ENCODE measurements at places on chromosomes 1 and 21. TPM values are rescaled to one million over a fixed set of nuclear protein-coding genes. Genes with fewer than 3 reads are reported as not detected.

The ACAP3 gene
- 15.5 TPM for total RNA-seq

The S100A16 gene
- total RNA-seq, result 326 TPM

The CFHR3 gene
- total RNA-seq, result not detected

The CCDC185 gene
- not detected for total RNA-seq

The INAVA gene
- total RNA-seq, result not detected

The LYPLA2 gene
- total RNA-seq, result 94.1 TPM

The NIBAN1 gene
- total RNA-seq, result 17.4 TPM

The WLS gene
- total RNA-seq, result 45.7 TPM

The SFT2D2 gene
- 20.1 TPM for total RNA-seq

The GSTM1 gene
- total RNA-seq, result not detected

The GSTM5 gene
- total RNA-seq, result not detected

The GNG4 gene
- total RNA-seq, result 0.16 TPM

The RASAL2 gene
- 33.6 TPM for total RNA-seq

The SGIP1 gene
- 99.6 TPM for total RNA-seq

The FAM177B gene
- total RNA-seq, result not detected

The ESRRG gene
- not detected for total RNA-seq

The TNFRSF25 gene
- total RNA-seq, result 10.0 TPM

The C1QTNF12 gene
- total RNA-seq, result 0.57 TPM

The CKS1B gene
- 86.6 TPM for total RNA-seq

The SLC1A7 gene
- total RNA-seq, result not detected

The TTC4 gene
- total RNA-seq, result 11.7 TPM

The DPM3 gene
- total RNA-seq, result 56.7 TPM

The CFHR1 gene
- total RNA-seq, result not detected

The SYT14 gene
- total RNA-seq, result 0.32 TPM

The RAB7B gene
- not detected for total RNA-seq

The THBS3 gene
- 9.4 TPM for total RNA-seq

The GALNT2 gene
- total RNA-seq, result 26.6 TPM

The CXADR gene
- total RNA-seq, result 76.5 TPM

The PLEKHN1 gene
- 0.16 TPM for total RNA-seq

The TMOD4 gene
- 0.49 TPM for total RNA-seq

The RNF207 gene
- 15.5 TPM for total RNA-seq

The HSD11B1 gene
- total RNA-seq, result not detected

The RGS18 gene
- not detected for total RNA-seq

The SH2D5 gene
- 1.4 TPM for total RNA-seq

The RUNX3 gene
- total RNA-seq, result not detected

The SAMSN1 gene
- 0.25 TPM for total RNA-seq

The HSD3B1 gene
- not detected for total RNA-seq

The ST6GALNAC3 gene
- total RNA-seq, result 25.1 TPM

The SAMD11 gene
- total RNA-seq, result not detected

The DLGAP3 gene
- total RNA-seq, result under 0.01 TPM

The INKA2 gene
- total RNA-seq, result 13.7 TPM

The KRTAP21-2 gene
- not detected for total RNA-seq

The SLC30A2 gene
- not detected for total RNA-seq

The ID3 gene
- 290 TPM for total RNA-seq

The AMY1A gene
- total RNA-seq, result not detected

The C1orf185 gene
- total RNA-seq, result not detected

The SELL gene
- 0.32 TPM for total RNA-seq

The MATN1 gene
- total RNA-seq, result 0.13 TPM

The NPHS2 gene
- not detected for total RNA-seq

The IFNAR2 gene
- total RNA-seq, result 7.9 TPM

The RNF2 gene
- total RNA-seq, result 51.5 TPM

The TXLNA gene
- 71.9 TPM for total RNA-seq

The LRRC38 gene
- 1.4 TPM for total RNA-seq

The OR2L13 gene
- total RNA-seq, result not detected

The GNAT2 gene
- total RNA-seq, result 0.49 TPM

The CD1B gene
- not detected for total RNA-seq

The KIF21B gene
- 1.3 TPM for total RNA-seq

The ANGPTL1 gene
- total RNA-seq, result under 0.01 TPM

Data from bladder microvascular endothelial cell (primary cell).